Stimulated activated CD4-positive, alpha-beta T cell treated with anti-CD3 and anti-CD28 coated beads, Interleukin-4, amount 100 ng/mL, for 24 hours (primary cell): ENCODE measurements at places on chromosomes 4 and X.

- DNase-seq = no peak
These were observed 12.6 kb downstream of the FGFR3 start for GRCh38 chr4:1805493-1806222.

GRCh38 chr4:47330866-47331265 is 132.6 kb downstream of the COMMD8 start:
- no peak for DNase-seq

DNA sequence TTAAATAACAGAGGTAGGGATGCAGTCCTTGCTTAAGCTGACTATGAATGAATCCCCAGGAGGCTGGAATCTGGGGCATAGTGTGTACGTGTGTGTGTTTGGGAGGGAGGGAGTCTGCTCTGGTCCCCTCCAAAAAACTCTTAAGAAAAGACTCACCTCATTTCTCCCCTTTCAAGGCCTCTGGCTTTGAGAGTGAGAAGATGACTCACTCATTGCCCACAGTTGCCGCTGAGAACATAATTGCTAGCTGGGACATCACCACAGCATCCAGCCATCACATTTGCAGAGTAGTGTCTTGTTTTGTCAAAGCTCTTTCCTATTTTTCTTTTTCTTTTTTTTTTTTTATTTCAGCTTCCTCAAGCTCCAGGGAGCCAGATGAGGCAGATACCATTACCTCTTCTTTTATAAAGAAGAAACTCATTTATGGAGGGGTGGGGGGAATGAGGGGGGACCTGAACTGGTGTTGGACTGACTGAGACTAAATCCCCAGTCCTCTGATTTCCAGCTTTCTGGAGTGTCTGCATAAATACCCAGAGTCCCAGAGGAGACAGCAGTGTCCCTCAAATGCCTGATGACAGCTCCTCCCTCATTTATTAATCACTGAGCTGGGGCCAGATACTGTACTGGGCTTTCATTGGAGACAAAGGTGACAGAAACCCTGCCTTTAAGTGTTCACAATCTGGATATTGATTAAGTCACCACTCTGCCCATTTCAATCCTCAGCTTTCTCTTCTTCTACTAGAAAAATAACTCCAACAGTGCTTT is 61.9 kb upstream of the LAS1L start:
- peak; percentile 62 for DNase-seq

DNA sequence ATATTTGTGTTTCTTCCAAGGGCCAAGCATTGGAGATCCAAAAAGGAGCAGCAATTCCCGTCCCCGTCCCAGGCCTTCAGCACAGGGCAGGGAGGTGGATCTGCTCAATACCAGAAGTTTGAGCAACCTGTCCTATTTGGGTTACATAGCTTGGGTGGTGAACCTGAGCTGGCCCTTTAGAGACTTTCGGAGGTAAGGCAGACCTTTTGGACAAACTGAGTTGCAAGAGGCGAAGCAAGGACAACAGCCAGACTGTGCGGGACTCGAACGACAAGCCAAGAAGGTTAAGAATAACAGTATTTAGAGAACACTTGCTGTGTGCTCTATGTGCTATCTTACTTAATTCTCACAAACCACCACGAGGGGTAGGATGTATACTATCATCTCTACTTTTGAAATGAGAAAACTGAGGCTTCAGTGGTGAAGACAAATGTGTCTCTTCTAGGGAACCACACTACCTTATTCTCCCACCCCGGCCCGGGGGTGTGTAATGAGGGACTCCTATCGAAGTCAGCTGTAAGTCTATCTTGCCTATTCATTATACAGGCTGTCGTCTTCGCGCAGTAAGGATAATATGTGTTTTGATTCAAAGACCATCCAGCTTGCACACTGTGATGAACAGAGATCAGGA is 1.3 kb downstream of the NOP14 start:
- peak; percentile 73 for DNase-seq

- DNase-seq = no peak
These were observed 799.5 kb upstream of the ADGRL3 start for GRCh38 chr4:60400593-60400992.

- DNase-seq = no peak
These were observed 8.9 kb downstream of the ADD1 start for GRCh38 chr4:2852481-2852921.

GRCh38 chr4:5683566-5683965 is 24.8 kb downstream of the EVC2 start:
- DNase-seq = no peak

DNA sequence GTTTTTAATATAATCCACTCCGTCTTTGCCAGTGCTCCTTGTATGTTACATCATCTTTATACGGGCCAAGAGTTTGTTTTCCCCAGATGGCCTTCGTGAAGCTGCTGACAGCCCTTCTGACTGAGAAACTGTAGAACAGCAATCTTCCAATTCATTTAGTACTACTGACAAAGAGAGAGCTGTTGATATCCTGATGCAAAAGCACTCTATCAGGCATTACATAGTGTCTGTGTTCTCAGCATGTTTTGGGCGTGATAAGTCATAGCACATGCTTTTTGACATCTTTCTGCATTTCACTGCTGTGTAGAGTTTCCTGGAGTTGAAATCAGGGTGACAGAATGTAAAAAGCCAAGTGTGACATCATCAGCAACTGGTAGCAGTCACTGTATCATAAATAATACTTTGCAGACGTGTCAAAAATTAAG is 746.3 kb upstream of the FAM241A start:
- no peak for DNase-seq
